NCI-H2107 (cell line): ENCODE measurements at places on chromosomes 1 and 21.

- no peak for DNase-seq
Observed at GRCh38 chr1:172354291-172355274, 65.9 kb upstream of the C1orf105 start.

GRCh38 chr1:167057241-167057688 lies 32.9 kb downstream of the GPA33 start:
- peak; percentile 70 for DNase-seq

DNA sequence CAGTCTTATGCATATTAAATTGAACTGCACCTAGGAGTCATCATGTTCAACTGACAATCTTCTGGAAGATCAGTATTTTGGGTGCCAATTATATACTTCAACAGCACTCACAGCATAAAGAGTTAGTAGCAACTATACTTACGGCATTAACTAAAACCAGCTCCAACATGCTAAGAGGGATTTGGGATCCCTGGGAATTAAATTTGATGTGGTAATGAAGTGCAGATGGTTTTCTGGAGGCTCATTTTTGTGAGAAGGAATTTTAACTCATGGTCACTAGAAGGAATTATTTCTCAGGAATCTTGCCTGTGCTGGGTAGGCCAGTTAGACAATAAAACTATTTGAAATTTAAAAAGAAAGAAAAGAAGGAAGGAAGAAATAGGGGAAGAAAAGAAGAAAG lies 18.3 kb downstream of the IFI44 start:
- DNase-seq, result no peak

- no peak for DNase-seq
Observed at GRCh38 chr1:148310807-148311206, 158.7 kb upstream of the NBPF11 start.

DNA sequence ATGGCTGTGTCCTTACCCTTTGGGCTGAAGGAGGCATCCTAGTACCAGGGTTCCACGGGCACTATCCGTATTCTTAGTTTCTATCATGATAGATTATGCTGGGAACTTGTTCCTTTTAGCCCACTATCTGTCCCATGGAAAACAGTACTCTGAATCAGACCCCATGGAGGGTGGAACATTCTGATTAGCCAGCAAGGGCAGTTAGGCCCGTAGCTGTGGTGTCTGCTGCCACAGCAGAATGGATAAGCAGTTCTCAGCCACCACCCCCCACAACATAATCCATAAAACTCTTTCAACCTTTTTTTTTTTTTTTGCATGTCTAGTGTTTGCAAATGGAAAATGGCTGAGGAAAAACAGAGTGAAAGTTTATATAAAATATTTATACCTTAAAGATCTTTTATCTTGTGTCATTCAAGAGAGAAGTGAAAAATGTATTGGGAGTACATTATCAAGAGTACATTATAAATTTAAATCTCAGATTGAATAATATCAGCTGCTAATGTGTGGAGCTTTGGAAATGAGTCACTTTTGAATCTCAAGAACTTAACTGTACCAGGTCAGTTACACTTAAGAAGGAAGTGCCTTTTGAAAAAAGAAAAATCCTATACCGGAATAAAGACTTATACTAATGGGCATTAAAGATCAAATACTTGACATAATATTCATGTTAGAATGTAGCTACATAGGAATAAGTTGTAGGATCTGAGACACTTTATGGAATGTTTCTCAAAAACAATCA lies 80.3 kb downstream of the NFIA start:
- no peak for DNase-seq
